AG08395 (cell line): ENCODE measurements at places on chromosomes 11 and 22.

DNA sequence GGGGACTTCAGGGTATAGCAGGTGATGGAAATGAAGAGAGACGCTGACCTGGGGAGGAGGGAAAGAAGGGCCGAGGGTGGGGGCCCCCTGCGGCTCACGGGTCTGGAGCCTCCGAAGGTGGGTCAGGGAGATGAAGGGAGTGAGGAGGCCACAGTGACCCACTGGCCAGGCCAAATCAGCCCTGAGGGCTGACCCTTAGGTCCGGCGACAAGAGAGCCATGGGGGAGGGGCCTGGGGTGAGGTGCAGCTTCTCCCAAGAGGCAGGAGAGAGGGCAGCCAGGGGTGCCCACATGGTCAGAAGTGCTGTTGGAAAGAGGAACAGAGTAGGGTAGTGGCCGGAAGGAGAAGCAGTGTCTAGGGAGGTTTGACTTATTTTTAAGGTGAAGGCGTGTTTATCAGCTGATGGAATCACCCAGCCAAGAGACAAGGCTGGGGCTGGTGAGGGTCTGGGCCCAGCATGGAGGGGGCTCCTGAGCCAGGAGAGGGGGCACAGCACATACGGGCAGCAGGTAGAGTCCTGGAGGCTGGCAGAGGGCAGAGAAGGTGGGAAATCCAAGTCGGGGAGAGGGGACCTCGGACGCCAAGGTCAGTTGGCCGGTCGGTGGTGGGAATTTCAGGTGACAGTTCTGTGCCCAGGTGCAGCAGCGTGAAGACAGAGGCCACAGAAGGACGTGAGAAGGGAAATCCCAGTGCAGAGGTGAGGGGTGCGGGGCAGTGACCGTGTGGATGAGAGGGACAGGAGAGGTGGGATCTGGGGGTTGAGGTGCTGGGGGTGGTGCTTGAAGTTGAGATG is 49.0 kb downstream of the LINC01488 start:
- no peak for DNase-seq

DNA sequence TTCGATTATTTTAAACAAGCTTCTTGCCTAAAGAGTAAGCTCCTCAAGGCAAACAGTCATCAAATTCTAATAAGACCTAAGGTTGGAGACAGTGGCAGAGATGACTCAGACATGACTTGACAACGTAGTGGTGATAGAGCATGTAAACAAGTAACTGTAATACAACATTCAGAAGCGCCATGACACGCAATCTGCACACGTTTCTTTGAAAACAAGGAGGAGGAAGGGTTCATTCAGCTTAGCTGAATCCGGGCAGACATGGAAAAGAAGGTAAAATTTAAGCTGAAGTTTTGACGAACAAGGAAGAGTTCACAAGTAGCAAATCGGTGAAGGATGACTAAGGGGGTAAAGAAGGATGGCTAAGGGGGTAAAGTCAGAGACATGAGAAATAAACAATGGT is 152.4 kb upstream of the ZC3H12C start:
- DNase-seq = peak; percentile 60

DNA sequence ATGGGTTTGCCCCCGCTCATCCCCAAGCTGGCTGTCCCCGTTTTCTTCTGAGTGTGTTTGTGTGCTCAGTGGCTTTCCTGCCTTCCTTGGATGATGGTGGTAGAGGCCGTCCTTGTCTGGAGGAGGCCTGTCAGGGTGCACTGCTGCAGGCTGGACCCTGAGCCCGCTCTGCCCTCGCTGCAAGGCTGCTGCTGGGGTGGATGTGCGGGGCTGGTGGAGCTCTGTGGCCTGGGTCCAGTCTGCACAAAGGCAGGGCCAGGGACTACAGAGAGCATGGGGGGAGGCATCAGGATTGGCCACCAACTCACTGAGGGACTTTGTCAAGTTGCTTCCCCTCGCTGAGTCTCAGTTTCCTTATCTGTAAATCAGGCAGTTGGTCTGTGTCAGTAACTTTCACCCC is 275.0 kb downstream of the KIRREL3 start:
- no peak for DNase-seq

- no peak for DNase-seq
Observed at GRCh38 chr22:48842583-48842945, 985.1 kb downstream of the BRD1 start.

DNA sequence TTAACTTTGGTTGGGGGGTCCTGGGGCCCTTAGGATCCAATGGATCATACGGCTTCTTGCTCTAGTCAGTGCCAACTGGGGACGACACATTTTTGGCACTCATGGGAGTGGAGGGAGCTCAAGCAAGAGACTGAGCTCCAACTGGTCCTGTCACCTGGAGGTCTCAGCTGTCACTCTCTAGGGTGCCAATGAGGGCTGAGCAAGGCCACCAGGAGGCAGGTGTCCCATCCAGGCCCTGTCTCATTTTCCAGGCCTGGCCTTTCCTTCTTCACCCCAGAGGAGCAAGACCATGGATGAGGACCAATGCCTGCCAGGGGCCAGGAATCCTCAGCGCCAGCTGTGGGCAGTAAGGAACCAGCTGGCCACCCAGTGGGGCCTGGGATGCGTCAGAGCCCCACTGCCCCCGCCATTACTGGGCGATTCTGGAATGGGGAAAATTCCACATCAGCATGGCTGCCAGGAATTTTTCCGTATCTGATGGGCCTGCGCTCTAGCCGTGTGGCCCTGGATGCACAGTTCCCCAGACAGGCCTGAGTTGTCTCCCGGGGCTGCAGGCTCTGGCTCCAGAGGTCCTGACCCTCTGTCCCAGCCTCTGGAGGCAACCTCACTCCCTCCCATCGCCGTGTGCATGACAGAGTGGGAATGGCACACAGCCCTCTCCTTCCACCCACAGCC is 669 bp upstream of the GAL3ST1 start:
- peak; percentile 58 for DNase-seq

GRCh38 chr11:66235141-66235540 is 33.3 kb upstream of the RAB1B start:
- DNase-seq = no peak

GRCh38 chr11:117185736-117186430 is 7.3 kb downstream of the SIDT2 start:
- no peak for DNase-seq
